Ascending aorta (tissue), 2 donors: ENCODE measurements at places on chromosomes 1 and 21. TPM values are rescaled to one million over a fixed set of nuclear protein-coding genes. Genes with fewer than 3 reads are reported as not detected.

DENND2C gene
- 5.4 TPM for total RNA-seq

GRCh38 chr21:45863267-45863666 lies 118.3 kb upstream of the COL6A1 start:
- no peak for DNase-seq

CFAP141 gene
- total RNA-seq: not detected

DNA sequence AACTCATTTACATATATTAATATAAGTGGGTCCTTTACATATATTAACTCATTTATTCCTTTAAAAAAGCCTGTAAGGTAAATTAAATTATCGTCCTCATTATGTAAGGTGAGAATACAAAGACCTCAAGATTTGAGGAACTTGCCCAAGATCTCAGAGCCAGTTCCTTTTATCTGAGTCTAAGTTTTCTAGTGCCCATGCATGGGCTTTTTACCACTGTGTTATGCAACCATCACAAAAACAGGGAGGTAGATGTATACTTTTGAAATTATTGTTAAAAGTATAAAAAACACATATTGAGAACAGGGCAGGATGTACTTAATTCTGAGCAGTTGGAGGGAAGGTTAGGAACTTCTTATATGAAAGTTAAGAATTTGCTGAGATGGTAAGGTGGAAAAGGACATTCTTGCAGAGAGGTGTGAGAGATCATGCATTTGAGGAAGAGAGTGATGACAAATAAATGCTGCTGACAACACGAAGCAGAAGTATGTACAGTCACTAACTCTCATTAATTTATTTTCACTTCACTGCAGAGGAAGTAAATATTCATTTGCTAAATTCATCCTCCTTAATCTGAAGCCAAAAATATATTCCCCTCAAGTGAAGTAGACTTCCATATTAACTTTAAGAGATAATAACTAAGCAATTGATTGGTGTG lies 28.9 kb upstream of the LYPLAL1 start:
- no peak for DNase-seq

DNA sequence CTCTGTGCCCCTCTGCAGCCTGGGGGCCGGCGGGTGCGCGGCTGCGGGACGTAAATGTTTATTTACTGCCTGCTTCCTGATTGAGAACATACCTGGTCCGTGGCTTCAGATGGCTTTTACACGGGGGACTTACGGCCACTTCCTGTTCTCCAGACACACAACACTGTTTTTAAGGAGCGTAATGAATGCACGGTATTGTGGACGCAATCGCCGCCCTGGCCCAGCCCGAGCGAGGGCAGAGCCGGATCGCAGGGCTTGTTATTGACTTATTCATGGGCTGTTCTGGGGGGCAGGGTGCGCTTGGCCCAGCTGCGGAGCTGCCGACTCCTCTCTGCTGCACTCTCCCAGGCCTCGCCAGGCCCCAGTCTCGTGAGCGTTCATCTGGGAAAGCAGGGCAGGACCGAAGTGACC lies 52.8 kb upstream of the ACTRT2 start:
- peak; percentile 62 for DNase-seq

GRCh38 chr1:8679395-8679800 lies 138.0 kb downstream of the RERE start:
- DNase-seq: no peak

DNA sequence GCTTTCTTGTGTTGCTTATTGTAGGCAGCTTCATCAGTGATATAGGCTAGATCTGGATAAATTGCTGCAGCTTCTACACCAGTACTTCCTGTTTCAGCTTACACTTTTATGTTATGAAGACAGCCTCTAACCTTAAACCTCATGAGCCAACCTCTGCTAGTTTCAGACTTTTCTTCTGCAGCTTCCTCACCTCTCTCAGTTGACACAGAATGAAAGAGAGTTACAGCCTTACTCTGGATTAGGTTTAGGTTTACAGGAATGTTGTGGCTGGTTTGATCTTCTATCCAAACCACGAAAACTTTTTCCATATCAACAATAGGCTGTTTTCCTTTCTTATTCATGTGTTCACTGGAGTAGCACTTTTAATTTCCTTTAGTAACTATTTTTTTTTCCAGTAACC lies 76.9 kb upstream of the RNPC3 start:
- no peak for DNase-seq

DNA sequence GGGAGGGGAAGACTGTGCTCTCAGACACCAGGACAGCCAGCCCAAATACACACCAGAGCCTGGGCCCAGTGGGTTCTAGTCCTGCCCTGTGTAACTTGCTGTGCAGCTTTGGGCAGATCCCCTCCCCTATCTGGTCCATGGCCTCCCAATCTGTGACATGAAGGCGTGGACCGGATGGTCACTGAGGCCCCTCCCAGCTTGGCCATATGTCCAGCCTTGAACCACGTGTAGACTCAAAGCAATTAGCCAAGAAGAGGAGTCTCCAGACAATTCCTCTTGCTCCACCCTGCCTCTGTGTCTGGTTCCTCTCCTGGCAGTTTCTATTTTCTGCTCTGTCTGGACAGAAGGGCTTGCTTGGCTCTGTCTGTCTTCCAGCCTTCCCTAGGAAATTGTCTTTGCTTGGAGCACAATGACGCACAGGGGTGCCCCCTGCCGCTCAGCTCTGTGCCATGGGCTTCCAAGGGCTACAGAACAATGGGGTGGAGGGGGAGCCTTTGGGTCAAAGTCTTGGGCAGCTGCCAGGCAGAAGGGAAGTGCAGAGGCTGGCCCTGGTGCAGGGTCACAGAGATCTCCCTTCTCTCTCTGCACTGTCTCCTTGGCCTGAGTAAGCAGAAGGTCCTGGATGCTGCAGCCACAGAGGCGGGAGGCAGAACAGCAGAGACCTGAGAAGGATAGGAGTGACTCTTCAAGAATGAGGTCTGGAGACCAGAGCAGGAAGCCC lies 66.1 kb downstream of the TENT5C start:
- DNase-seq: no peak

GRCh38 chr1:245984390-245985155 lies 522.5 kb downstream of the SMYD3 start:
- DNase-seq: no peak

CELA3B gene
- not detected for total RNA-seq
